ENCODE measurements at places on chromosomes 2 and 18.

GRCh38 chr2:68282811-68283418 is 30.6 kb upstream of the PPP3R1 start:
- no peak overlapping the region for H3K27ac ChIP-seq
- no peaks in the 10 kb centered on the region for H3K36me3 ChIP-seq
- H3K4me3 ChIP-seq: no peak overlapping the region
- H3K27me3 ChIP-seq: peaks cover 6% of the 10 kb centered on the region

GRCh38 chr2:28565720-28566295 is 69.9 kb downstream of the PLB1 start:
- no peak overlapping the region for H3K4me3 ChIP-seq
- peaks cover 20% of the 10 kb centered on the region for H3K4me1 ChIP-seq
- no peaks in the 10 kb centered on the region for H3K27me3 ChIP-seq
- DNase-seq: no peak
- H3K36me3 ChIP-seq: no peaks in the 10 kb centered on the region

DNA sequence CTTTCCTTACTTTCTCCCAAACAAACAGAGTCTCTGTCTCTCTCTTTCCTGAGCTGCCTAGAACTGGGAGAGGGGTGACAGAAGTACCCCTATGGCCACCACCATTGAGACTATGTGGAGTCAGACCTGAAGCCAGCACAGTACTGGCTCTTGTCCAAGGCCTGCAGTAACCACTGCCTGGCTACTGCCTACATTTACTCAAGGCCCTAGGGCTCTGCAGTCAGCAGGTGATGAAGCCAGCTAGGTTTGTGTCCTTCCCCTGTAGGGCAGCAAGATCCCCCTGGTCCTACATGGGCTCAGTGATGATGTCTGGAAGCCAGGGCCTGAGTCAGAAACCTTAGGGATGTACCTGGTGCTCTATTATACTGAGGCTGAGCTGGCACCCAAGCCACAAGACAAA is 12.2 kb downstream of the MYO3B start:
- H3K36me3 ChIP-seq: no peaks in the 10 kb centered on the region
- H3K4me1 ChIP-seq: no peaks in the 10 kb centered on the region
- no peak overlapping the region for H3K4me3 ChIP-seq
- no peaks in the 10 kb centered on the region for H3K27me3 ChIP-seq

- no peak overlapping the region for H3K27ac ChIP-seq
- H3K27me3 ChIP-seq: no peaks in the 10 kb centered on the region
Measured at GRCh38 chr2:216059233-216059834, 22.3 kb downstream of the PECR start.

DNA sequence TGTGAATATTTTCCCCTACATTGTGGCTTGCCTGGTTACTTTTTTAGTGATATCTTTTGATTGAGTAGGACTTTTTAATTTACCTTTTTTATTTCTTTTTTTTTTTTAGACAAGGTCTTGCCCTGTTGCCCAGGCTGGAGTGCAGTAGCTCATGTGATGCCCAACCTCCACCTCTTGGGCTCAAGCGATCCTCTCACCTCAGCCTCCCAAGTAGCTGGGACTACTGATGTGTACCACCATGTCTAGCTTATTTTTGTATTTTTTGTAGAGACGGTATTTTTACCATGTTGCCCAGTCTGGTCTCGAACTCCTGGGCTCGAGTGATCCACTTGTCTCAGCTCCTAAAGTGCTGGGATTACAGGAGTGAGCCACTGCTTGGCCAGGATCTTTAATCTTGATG is 25.3 kb downstream of the EML4 start:
- H3K4me3 ChIP-seq: no peak overlapping the region
- no peaks in the 10 kb centered on the region for H3K36me3 ChIP-seq
- H3K4me1 ChIP-seq: peaks cover 14% of the 10 kb centered on the region
- DNase-seq: no peak

- no peak within 1 kb of the TSS for H3K27ac ChIP-seq
- no peaks in the 10 kb centered on the region for H3K36me3 ChIP-seq
- H3K4me1 ChIP-seq: peaks cover 8% of the 10 kb centered on the region
- H3K4me3 ChIP-seq: no peak within 1 kb of the TSS
Measured at GRCh38 chr2:121284463-121285449, at the start of gene TFCP2L1. TFCP2L1 (minus strand) TSS chr2:121285202; CDS start chr2:121285109, 93 bp downstream.

DNA sequence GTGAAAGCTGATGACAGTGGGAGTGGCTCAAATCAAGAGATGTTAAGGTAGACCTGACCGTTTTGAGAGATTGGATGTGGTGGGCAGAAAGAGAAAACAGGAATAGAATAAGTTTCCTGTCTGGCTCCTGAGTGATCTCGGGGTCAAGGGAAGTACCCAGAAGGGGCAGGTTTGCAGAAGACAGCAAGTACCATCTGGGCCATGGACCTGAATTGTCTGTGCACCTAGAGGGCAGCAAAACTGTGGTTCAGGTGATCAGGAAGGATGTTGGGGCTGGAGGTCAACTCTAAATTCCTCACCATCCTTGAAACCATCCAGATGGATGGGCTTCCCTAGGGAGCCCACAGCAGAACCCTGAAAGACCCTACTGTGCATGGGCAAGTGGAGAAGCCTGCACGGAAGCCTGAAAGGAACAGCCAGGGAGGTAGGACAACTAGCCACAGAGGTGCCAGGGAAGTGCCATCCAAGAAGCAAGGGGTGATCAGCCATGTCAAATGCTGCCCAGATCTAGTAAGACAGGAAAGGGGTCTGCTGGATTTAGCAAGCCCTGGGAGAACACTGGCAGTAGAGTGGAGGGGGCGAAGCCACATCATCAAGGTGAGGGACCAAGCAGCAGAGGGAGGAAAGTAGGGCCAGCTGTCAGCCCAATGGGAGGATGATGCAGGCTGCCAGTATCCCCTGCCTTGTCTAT is 8.0 kb downstream of the TEX261 start:
- peaks cover 53% of the 10 kb centered on the region for H3K36me3 ChIP-seq
- H3K27ac ChIP-seq: no peak overlapping the region
- DNase-seq: peak; percentile 25
- H3K4me3 ChIP-seq: no peak overlapping the region

GRCh38 chr2:207093234-207093633 is 72.5 kb downstream of the KLF7 start:
- no peak for DNase-seq
- H3K4me1 ChIP-seq: no peaks in the 10 kb centered on the region
- no peak overlapping the region for H3K27ac ChIP-seq
- H3K36me3 ChIP-seq: peaks cover 41% of the 10 kb centered on the region

- H3K27ac ChIP-seq: no peak overlapping the region
- H3K36me3 ChIP-seq: peaks cover 69% of the 10 kb centered on the region
Measured at GRCh38 chr2:86056590-86057331, 48.9 kb downstream of the POLR1A start.

- no peak overlapping the region for H3K27ac ChIP-seq
- H3K4me3 ChIP-seq: no peak overlapping the region
- H3K36me3 ChIP-seq: peaks cover 11% of the 10 kb centered on the region
- peaks cover 14% of the 10 kb centered on the region for H3K4me1 ChIP-seq
- no peak for DNase-seq
- H3K27me3 ChIP-seq: no peaks in the 10 kb centered on the region
Measured at GRCh38 chr2:165952085-165952484, 1.5 kb downstream of the TTC21B start.

DNA sequence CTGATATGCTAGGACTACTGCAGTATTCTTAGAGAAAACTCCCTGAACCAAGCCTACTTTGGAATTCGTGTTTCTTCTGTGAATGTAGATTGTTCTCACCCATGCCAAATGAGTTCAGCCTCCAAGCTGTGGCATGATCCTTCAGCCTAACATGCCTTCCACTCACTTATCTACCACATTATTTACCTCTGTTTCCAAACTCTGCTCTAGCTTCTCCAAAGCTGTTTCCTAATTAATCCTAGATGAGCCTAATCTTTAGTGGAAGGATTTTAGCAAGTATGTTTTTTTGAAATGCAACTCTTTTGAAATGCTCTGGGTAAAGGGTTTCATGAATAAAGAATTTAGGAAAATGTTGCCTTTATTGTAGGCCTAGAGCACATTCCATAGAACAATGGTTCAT is 152.9 kb upstream of the MMADHC start:
- DNase-seq: no peak
- H3K36me3 ChIP-seq: no peaks in the 10 kb centered on the region
- no peaks in the 10 kb centered on the region for H3K27me3 ChIP-seq
- peak overlapping the region; percentile 58 for H3K27ac ChIP-seq

- H3K36me3 ChIP-seq: no peaks in the 10 kb centered on the region
- H3K4me3 ChIP-seq: no peak overlapping the region
- no peak overlapping the region for H3K27ac ChIP-seq
- H3K27me3 ChIP-seq: no peaks in the 10 kb centered on the region
Measured at GRCh38 chr2:160022162-160022561, 40.3 kb downstream of the PLA2R1 start.

DNA sequence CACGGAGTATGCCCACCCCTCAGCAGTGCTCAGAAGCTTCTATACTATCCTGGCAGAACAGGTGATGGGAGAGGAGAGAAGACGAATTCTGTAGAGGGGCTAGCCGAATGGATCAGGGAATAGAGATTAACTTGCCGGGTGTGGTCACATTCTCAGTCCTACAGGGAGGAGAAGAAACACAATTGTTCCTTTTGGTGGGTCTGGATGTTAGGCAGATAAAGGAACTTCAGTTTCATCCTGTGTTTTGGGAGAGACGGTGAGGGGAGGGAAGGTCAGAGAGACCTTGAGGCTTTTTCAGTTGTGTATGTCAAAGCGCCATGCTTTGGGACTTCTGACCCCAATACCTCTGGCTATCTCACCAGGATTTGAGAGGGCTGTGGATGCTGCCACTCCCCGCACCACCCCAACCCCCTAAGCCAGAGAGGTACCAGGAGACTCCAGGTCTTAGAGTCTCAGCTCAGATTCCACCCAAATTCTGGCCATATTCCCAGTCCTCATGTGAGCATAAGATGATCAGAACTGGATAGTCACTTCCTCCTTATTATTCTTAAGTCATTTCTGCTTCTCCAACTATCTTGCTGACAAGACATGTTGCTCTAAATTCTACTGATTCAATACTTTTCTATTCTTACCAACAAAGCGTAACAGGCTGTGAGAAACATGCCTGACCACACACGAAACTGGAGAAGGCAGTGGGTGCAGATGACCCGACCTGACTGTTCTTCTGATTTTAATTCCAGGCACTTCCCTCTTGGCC is 2.3 kb upstream of the TMEM37 start:
- DNase-seq: no peak
- peaks cover 14% of the 10 kb centered on the region for H3K4me1 ChIP-seq
- H3K27me3 ChIP-seq: peaks cover 6% of the 10 kb centered on the region
- H3K27ac ChIP-seq: no peak overlapping the region

- H3K4me3 ChIP-seq: no peak overlapping the region
- H3K4me1 ChIP-seq: no peaks in the 10 kb centered on the region
- no peaks in the 10 kb centered on the region for H3K27me3 ChIP-seq
- no peak overlapping the region for H3K27ac ChIP-seq
- no peak for DNase-seq
- no peaks in the 10 kb centered on the region for H3K36me3 ChIP-seq
Measured at GRCh38 chr18:26121476-26121875, 12.2 kb upstream of the PSMA8 start.

- no peak overlapping the region for H3K27ac ChIP-seq
- H3K36me3 ChIP-seq: no peaks in the 10 kb centered on the region
- H3K27me3 ChIP-seq: no peaks in the 10 kb centered on the region
- DNase-seq: peak; percentile 29
Measured at GRCh38 chr2:127404466-127405254, 13.6 kb upstream of the PROC start.

- H3K27me3 ChIP-seq: no peaks in the 10 kb centered on the region
- H3K36me3 ChIP-seq: no peaks in the 10 kb centered on the region
- no peak overlapping the region for H3K4me3 ChIP-seq
- no peak for DNase-seq
- H3K4me1 ChIP-seq: no peaks in the 10 kb centered on the region
Measured at GRCh38 chr2:101690547-101691152, 6.9 kb upstream of the MAP4K4 start.

GRCh38 chr18:62812242-62812641 is 96.9 kb downstream of the PHLPP1 start:
- peak; percentile 28 for DNase-seq
- no peak overlapping the region for H3K4me3 ChIP-seq
